Right ventricle myocardium inferior (tissue), 1 donor: ENCODE measurements at places on chromosomes 12 and 14. TPM values are rescaled to one million over a fixed set of nuclear protein-coding genes. Genes with fewer than 3 reads are reported as not detected.

- no peak for DNase-seq
Observed at GRCh38 chr14:36724162-36724561, 62.5 kb downstream of the PAX9 start.

DNA sequence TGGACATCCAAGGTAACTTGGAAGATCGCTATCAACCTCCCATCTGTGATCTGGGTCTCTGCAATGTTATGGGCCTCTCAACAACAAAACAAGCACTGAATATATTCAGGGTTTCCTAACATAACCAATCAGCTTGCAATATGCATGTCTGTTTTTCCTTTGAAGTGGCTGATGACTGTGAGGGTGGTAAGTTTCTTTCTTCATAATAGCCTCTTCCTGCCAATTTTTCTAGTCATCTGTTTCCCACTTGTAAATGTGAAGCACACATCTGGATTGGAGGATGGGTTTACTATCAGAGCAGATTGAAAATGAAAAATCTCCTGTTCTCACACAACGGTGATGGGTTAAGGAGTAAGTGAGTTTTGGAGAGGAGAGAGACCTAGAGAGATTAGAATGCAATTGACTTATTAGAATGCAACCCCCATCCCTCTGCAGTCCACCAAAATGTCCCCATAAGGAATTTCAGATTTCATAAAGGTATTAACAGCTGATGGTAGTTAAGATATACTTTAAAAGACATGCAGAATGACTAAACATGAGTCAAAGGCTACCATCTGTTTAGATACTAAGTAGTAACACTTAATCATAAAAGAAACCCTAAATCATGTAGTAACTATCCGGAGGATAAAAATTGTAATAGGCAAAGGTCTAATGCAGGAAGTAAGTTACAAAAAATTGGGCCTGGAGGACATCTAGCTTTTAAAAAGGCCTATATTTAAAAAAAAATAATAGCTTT, 58.4 kb upstream of the SAV1 start:
- DNase-seq: no peak

GRCh38 chr12:25269701-25270100, 19.0 kb upstream of the KRAS start:
- DNase-seq: no peak

DNA sequence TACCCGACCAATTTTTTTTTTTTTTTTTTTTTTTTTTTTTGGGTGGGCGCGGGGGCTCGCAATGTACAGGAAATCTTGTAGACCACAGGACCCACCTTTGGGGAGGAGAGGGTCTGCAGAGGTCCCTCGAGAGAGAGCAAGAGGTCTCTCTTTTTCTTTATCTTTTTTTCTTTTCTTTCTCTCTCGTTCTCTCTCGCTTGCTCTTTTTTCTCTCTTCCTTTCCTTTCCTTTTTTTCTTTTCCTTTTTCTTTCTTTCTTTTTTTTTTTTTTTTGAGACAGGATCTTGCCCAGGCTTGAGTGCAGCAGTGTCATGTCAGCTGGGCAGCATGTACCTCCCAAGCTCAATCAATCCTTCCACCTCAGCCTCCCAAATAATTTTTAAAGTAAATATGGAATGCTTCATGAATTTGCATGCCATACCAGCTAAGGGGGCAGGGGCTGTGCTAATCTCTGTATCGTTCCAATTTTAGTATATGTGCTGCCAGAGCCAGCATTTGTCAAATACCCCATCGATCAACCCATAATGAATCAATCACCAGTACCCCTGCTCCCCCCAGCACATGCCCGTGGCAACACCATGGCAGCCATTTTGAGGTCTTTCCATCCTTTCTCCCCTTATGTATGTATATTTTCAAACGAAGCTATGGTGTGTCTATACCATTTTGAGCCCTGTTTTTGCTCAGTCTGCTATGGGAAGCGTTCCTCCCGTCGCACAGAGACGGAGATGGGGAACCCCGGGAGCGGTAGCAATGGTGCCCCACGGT, 9.3 kb downstream of the PAPLN start:
- DNase-seq: no peak

GRCh38 chr12:2925322-2925995, 33.7 kb upstream of the TEAD4 start:
- no peak for DNase-seq

DNA sequence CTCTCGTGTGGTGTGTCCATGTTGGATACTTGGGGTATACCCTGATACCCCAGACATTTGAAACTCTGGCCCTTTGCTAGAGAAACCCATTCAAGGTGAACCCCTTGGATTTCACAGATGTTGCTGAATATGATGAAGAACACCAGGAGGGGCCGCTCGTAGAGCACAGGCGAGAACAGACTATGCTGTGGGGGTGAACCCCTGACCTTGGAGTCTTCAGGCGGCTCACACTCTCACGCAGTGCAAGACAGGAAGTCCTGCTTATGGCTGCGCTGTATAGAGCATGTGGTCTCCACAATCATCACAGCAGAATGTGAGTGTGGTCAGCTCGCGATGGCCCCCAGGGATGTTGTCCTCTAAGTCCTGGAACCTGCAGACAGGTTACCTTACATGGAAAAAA, 60.4 kb downstream of the SLC15A4 start:
- no peak for DNase-seq

DNA sequence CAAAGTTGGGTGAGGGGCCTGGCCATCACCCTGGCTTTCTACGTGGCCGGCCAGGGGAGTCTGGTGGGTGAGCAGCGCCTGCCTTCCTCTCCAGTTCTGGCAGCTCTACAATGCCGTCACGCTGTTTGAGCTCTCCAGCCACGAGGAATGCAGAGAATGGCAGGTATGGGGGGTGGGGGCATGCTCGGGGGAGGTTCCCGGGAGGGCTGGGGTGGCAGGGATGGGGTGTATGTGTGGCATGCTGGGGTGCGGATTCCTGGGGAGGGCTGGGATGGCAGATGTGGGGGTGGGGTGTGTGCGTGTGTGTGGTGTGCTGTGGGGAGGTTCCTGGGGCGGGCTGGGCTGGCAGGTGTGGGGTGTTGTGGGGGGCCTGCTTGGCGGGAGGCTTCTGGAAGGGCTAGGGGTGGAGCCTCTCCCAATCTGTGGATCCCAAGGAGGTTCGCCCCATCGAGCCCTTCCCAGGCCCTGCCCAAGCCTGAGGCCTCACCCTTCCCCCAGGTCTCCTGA, 18.5 kb downstream of the RHOF start:
- DNase-seq: peak; percentile 43

DNA sequence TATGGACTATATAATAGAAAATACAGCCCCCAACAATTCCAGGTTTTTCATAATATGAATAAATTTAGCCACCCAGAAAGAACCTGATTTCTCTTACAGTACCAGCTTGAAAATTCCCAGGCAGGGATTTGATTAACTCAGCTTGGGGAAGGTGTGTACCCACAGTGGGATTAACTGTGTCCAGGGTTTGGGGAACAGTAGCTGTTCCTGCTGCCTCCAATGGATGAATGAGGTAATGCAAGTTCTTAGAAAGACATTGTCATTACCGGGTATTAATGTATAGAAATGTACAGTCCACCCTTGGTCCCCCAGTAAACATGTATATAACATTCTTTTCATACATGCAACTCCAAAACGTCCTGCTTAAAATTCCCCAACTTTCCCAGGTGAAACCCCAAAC, 115.6 kb downstream of the LRIG3 start:
- no peak for DNase-seq

- DNase-seq: no peak
Observed at GRCh38 chr12:4802841-4803240, 82.6 kb downstream of the GALNT8 start.

- no peak for DNase-seq
Observed at GRCh38 chr14:68774771-68775613, 17.9 kb downstream of the ZFP36L1 start.

DNA sequence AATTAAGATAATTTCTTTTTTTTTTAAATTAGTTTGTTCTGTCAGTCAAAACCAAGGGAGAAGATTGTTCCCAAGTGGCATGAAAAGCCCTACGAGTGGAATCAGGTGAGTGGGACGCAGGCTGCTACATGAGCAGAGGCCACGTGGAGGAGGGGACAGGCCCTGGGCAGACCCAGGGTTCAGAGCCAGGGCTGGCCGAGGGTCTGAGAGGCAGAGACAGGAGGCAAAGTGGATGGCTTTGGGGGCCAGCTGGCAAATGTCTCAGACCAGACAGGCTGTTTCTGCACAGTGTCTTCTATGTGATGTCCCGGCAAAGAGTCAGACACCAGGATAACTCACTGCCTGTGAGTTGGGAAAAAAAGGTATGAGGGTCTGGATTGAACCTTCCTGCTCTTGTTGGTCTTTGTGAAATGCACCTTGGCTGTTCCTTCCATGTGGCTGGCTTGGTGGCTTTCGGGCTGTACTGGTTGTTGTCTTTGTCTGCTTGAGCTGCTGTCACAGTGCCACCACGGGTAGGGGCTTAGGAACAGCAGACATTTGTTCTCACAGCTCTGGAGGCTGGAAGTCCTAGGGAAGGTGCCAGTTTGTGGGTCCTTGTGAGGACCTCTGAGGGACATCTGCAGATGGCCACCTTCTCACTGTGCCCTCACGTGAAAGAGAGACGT, 35.8 kb upstream of the ASPG start:
- no peak for DNase-seq

GRCh38 chr14:31419967-31420318, 407 bp downstream of the HEATR5A start:
- peak; percentile 82 for DNase-seq

DNA sequence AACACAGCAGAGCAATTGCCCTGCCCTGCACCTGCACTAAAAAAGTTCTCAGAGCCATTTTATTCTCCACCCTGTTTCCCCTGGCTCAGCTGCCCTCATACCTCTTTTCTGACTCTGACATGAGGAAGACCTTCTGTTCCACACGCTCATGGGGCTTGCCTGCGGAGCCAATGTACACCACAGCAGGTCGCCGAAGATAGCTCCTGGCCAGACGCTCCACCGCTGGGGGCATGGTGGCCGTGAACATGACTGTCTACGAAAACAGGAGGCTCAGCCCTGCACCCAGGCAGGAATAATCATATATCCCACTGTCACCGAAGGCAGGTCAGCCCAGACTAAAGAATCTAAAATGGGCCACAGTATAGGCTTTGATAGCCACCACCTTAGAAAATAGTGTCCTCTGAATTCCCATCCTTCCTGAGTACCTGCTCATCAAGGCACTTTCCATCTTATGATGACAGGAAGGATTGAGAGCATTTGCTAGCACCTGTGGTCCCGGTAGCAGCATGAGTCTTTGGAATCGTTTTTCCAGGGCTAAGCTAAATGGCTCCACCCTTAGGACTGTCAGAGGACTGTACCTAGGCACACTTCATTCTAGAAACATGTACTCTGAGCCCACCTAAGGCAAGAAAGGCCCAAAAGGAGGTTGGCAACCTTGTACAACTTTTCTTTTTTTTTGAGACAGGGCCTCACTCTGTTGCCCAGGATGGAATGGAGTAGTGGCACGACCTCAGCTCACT, 14.2 kb downstream of the CACNB3 start:
- no peak for DNase-seq

DNA sequence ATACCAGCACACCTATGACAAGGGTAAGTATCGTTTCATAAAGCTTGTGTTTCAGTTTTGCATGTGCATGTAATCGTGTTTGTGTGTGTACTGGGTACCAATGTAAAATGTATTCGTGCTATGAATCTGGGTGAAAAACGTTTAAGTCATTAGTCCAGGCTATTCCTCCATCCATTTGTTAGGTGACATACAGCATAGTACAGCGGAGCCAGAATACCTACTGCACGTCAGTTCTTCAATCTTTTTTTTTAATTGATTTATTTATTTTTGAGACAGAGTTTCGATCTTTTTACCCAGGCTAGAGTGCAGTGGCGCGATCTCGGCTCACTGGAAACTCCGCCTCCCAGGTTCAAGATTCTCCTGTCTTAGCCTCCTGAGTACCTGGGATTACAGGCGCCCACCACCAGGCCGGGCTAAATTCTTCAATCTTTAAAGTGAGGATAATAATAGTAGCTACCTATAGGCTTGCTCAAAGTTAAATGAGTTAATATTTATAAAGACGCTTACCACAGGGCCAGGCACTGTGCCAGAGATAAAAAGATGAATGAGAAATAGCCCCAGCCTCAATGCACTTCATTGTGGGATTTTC, 661 bp upstream of the RPS26 start:
- DNase-seq: no peak

DNA sequence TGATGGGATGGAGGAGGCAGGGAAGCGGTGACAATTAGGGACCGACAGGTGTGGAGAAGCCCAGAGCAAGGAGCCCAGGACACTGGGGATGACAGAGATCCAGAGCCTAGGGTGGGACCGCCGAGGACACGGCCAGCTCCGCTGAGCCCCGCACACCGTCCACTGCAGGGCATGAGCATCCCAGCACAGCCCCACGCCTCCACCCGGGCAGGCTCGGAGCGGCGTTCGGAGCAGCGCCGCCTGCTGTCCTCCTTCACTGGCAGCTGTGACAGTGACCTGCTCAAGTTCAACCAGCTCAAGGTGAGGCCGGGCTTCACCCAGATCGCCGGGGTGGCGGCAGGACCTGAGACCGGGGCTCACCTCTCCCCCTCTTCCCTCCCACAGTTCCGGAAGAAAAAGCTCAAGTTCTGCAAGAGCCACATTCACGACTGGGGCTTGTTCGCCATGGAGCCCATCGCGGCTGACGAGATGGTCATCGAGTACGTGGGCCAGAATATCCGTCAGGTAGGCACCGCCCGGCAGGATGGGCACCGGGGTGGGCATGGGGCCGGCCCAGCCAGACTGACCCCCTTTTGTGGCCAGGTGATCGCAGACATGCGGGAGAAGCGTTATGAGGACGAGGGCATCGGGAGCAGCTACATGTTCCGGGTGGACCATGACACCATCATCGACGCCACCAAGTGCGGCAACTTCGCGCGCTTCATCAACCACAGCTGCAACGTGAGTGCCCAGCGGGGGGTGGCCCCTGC, 23.7 kb downstream of the SETD1B start:
- DNase-seq: no peak

DNA sequence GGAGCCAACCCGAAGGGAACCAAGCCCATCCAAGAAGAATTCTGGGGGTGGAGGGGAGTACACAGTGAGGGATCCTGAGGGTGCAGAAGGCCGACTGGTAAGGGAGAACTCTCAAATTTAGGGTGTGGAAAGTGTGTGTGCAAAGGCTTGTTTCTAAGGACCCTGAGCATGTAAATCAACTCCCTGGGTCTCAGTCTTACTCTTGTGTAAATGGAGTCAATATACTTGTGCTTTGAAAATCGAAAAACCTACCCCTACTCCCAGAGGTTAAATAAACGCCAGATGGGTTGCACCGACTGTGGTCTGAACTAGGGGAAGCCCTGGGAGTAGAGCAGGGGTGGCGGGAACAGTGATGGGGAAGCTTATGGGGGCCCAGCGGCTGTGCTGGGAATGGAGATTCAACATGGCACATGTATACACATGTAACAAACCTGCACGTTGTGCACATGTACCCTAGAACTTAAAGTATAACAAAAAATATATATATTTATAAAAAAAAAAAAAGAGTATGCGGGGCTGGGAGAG, 6.0 kb downstream of the B4GALNT1 start:
- DNase-seq: no peak

The NANOG gene
- not detected for total RNA-seq

The PTCSC3 gene
- total RNA-seq: not detected

The PAPLN gene
- 2.5 TPM for total RNA-seq

The JAG2 gene
- 34.6 TPM for total RNA-seq

The KLRC3 gene
- not detected for total RNA-seq

The OAS3 gene
- 5.7 TPM for total RNA-seq

The TPH2 gene
- not detected for total RNA-seq

The BICDL1 gene
- total RNA-seq: 0.87 TPM

The C14orf39 gene
- total RNA-seq: not detected
